ENCODE measurements at places on chromosomes 11 and 22. TPM values are rescaled to one million over a fixed set of nuclear protein-coding genes. Genes with fewer than 3 reads are reported as not detected.

- no peak for DNase-seq
- H3K27ac ChIP-seq: no peak overlapping the region
- no peaks in the 10 kb centered on the region for H3K4me1 ChIP-seq
- no peak overlapping the region for H3K4me3 ChIP-seq
- no peaks in the 10 kb centered on the region for H3K36me3 ChIP-seq
- H3K27me3 ChIP-seq: peaks cover 7% of the 10 kb centered on the region
Observed at GRCh38 chr11:83720675-83721074, 434.5 kb upstream of the CCDC90B start.

Gene HTR3B
- not detected for total RNA-seq

GRCh38 chr22:35754761-35755160, 37.1 kb downstream of the APOL5 start:
- H3K27ac ChIP-seq: no peak overlapping the region
- H3K36me3 ChIP-seq: peaks cover 51% of the 10 kb centered on the region
- DNase-seq: no peak
- no peak overlapping the region for H3K4me3 ChIP-seq
- H3K4me1 ChIP-seq: no peaks in the 10 kb centered on the region

DNA sequence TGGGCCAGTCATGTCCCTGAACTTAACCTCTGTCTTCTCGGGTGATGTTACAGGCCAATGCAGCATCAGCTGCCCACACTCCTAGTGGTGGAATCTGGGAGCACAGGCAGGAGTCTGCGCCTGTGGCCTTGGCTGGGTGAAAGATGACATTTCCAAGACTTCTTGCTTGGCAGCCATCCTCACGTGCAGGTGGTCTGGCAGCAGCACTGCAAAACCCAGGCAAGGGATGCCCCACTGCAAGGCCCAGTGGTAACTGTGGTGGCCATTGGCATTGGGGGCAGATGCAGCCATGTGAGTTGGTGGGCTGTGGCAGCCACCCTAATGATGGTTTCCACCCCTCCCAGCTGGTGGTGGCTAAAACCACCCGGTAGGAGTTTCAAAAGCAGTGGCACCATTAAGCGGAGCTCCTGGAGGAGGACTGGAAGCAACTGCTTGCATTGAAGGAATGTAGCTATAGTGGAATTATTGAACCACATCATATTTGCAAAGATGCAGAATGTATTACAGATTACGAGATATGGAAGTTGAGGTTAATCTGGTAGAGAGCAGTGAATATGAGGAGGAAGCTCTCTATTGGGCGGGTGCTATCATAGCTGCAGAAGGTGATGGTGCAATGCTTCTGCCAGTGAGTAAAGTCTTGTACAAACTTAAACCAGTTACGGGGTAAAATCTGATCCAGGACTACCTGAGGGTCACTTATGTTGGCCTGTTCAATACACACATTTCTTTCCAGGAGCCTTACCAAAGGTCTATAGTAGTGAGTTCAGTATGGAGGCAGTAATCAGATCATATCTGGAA, 120.7 kb upstream of the TOP3B start:
- H3K4me1 ChIP-seq: no peaks in the 10 kb centered on the region
- H3K27ac ChIP-seq: no peak overlapping the region
- H3K4me3 ChIP-seq: no peak overlapping the region
- DNase-seq: no peak
- H3K27me3 ChIP-seq: peaks cover 10% of the 10 kb centered on the region

Gene TMEM151A
- 2.0 TPM for total RNA-seq

DNA sequence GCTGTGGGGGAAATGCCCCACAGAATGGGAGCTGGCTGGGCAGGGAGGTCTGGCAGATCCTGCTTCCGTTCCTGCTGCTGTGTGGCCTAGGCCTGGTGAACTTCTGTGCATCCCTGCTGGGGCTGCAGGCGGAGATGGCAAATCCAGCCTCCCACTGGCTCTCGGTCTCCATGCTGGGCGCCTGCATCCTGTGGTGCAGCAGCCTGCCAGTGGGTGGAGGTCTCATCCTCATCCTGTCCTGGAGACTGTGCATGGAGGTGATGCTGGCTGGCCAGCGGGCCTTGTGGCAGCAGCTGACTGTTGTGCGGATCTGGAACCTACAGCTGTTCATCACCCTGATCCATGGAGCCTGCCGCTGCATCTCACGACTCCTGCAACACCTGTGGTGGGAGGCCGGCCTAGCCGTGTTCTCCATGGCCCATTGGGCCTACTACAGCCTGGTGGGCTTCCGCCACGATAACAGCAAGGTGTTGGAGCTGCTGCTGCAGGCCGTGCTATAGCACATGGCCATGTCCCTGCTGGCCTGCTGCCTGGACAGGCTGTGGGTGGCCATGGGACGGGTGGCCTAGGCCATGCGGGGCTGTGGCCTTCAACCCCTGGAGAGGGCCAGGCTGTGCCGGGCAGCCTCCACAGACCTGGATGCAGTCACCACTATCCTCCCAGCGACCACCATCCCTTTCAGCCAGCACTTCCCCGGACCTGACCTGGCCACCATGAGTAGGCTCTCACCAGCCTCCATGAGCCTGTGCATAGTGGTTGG, 8.8 kb upstream of the RPL3 start:
- no peak overlapping the region for H3K27ac ChIP-seq
- no peaks in the 10 kb centered on the region for H3K27me3 ChIP-seq
- DNase-seq: no peak
- H3K4me1 ChIP-seq: no peaks in the 10 kb centered on the region
- no peak overlapping the region for H3K4me3 ChIP-seq

Gene GSTT2B
- 4.9 TPM for total RNA-seq

Gene KRTAP5-7
- total RNA-seq: not detected

GRCh38 chr11:27041141-27041899, 705 bp downstream of the BBOX1 start:
- no peak overlapping the region for H3K4me3 ChIP-seq
- H3K27ac ChIP-seq: no peak overlapping the region
- no peaks in the 10 kb centered on the region for H3K36me3 ChIP-seq
- H3K4me1 ChIP-seq: no peaks in the 10 kb centered on the region

- H3K4me3 ChIP-seq: peak overlapping the region; percentile 16
- DNase-seq: peak; percentile 97
- H3K27ac ChIP-seq: peak overlapping the region; percentile 99
- H3K4me1 ChIP-seq: peaks cover 70% of the 10 kb centered on the region
Observed at GRCh38 chr22:46007848-46008261, 30.9 kb upstream of the WNT7B start.

DNA sequence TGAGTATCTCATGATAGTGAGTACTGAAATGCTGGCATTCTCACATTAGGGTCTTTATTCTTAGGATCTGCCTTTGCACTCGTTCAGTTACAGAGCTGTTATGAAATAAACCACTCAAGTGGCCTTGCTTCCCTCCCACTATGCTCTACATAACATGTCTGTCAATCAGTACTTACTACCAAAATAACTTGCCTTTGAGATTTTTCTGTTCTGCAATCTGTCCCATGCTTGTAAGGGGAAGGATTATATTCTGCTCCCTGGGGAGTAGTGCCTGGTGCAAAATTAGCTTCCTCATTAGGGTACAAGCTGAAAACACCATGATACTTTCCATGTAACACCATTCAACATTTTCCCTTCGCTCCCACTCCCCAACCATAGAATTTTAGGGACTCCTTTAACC, 1.9 kb upstream of the GRAP2 start:
- no peak overlapping the region for H3K27ac ChIP-seq
- no peaks in the 10 kb centered on the region for H3K36me3 ChIP-seq
- H3K4me1 ChIP-seq: no peaks in the 10 kb centered on the region
- no peak for DNase-seq

- DNase-seq: peak; percentile 37
- peak overlapping the region; percentile 78 for H3K27ac ChIP-seq
- peaks cover 41% of the 10 kb centered on the region for H3K4me1 ChIP-seq
- no peaks in the 10 kb centered on the region for H3K27me3 ChIP-seq
- no peaks in the 10 kb centered on the region for H3K36me3 ChIP-seq
- no peak overlapping the region for H3K4me3 ChIP-seq
Observed at GRCh38 chr11:34654483-34655334, 33.8 kb downstream of the EHF start.

DNA sequence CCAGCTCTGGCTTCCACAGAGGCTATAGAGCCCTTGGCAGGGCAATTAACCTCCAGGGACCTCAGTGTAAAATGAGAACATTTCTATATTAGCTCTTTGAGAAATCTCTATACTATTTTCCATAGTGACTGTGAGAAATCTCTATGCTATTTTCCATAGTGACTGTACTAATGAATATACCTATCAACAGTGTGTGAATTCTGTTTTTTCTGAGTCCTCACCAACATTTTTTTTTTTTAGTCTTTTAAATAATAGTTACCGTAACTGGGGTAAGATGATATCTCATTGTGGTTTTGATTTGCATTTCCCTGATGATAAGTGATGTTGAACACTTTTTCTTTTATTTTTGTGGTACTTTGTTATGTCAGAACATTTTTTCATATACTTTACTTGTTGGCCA, 7.0 kb upstream of the MTNR1B start:
- H3K27ac ChIP-seq: no peak overlapping the region
- no peaks in the 10 kb centered on the region for H3K4me1 ChIP-seq
- H3K4me3 ChIP-seq: no peak overlapping the region
- peak; percentile 74 for DNase-seq
- peaks cover 1% of the 10 kb centered on the region for H3K27me3 ChIP-seq
- no peaks in the 10 kb centered on the region for H3K36me3 ChIP-seq

- no peak overlapping the region for H3K4me3 ChIP-seq
- peaks cover 40% of the 10 kb centered on the region for H3K27me3 ChIP-seq
- peaks cover 2% of the 10 kb centered on the region for H3K4me1 ChIP-seq
Observed at GRCh38 chr11:114083391-114084252, 24.1 kb downstream of the ZBTB16 start.

GRCh38 chr11:117604336-117604995, 192.6 kb downstream of the DSCAML1 start:
- H3K4me1 ChIP-seq: no peaks in the 10 kb centered on the region
- H3K36me3 ChIP-seq: no peaks in the 10 kb centered on the region
- peaks cover 4% of the 10 kb centered on the region for H3K27me3 ChIP-seq

Gene MTNR1B
- not detected for total RNA-seq

Gene OR51I1
- not detected for total RNA-seq

Gene SLC7A4
- 0.93 TPM for total RNA-seq

GRCh38 chr11:60512651-60513225, 2.5 kb upstream of the MS4A13 start:
- no peaks in the 10 kb centered on the region for H3K36me3 ChIP-seq
- DNase-seq: no peak
- H3K27ac ChIP-seq: no peak overlapping the region
- H3K4me3 ChIP-seq: no peak overlapping the region
- no peaks in the 10 kb centered on the region for H3K27me3 ChIP-seq

DNA sequence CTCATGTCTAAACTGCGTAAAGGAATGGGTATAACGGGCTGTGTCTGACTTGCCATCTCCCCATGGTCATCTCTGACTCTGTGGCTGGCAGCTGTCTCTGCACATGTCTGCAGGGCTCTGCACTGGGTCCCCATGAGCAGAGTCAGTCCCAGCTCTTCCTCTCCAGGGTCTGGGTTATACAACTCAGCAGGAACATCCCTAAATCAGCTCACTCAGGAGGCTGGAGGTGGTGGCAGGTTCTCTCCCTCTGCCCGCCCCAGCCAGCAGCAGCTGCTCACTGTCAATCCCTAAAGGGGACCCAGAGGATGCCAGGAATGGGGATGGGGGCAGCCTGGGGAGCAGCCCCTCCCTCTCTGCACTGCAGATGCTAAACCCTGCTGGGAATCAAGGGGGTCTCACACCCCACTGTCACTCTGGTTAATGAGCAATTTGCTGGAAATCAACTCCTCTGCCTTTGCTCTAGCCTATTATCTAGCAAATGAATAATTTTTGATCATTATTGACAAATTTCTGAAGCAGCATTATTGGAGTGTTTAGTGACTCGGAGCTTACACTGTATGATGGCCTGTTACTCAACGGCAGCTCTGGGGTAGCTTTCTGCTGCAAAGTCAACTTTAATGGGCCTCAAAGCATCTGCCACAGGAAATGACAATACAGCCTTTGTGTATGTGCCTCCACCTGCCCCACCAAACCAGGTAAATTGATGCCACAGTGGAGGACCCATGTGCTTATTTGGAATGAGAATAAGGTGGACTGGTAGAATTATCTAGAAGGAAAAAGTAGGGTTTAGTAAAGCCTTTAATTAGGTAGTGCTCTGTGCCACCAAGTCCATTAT, 55.7 kb upstream of the SHANK2 start:
- H3K4me1 ChIP-seq: no peaks in the 10 kb centered on the region
- no peak for DNase-seq
- peaks cover 2% of the 10 kb centered on the region for H3K27me3 ChIP-seq

GRCh38 chr11:62140304-62141110, 16.7 kb downstream of the INCENP start:
- no peak overlapping the region for H3K27ac ChIP-seq
- H3K36me3 ChIP-seq: peaks cover 5% of the 10 kb centered on the region
- no peaks in the 10 kb centered on the region for H3K27me3 ChIP-seq
- no peak overlapping the region for H3K4me3 ChIP-seq
- no peak for DNase-seq
- no peaks in the 10 kb centered on the region for H3K4me1 ChIP-seq

DNA sequence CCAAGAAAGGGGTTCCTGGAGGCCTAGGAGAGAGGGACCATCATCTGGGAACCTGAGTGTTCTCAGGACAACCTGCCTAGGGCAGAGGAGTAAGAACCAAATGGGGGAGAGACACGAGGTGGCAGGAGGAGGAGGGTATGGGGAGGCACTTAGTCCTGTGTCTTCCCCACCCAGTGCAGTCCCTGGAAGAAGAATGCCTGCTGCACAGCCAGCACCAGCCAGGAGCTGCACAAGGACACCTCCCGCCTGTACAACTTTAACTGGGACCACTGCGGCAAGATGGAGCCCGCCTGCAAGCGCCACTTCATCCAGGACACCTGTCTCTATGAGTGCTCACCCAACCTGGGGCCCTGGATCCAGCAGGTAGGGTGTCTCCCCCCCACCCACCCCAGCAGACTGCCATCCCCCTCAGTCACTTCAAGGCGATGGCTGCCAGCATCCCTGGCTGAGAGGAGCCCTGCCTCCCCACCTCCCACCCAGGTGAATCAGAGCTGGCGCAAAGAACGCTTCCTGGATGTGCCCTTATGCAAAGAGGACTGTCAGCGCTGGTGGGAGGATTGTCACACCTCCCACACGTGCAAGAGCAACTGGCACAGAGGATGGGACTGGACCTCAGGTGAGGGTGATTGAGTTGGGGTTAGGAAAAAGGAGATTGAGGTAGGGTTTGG, 3.7 kb upstream of the INPPL1 start:
- no peak overlapping the region for H3K4me3 ChIP-seq
- H3K4me1 ChIP-seq: peaks cover 11% of the 10 kb centered on the region
- H3K36me3 ChIP-seq: no peaks in the 10 kb centered on the region
- no peak overlapping the region for H3K27ac ChIP-seq
- no peak for DNase-seq
- H3K27me3 ChIP-seq: peaks cover 9% of the 10 kb centered on the region

Gene C11orf65
- total RNA-seq: 0.77 TPM

DNA sequence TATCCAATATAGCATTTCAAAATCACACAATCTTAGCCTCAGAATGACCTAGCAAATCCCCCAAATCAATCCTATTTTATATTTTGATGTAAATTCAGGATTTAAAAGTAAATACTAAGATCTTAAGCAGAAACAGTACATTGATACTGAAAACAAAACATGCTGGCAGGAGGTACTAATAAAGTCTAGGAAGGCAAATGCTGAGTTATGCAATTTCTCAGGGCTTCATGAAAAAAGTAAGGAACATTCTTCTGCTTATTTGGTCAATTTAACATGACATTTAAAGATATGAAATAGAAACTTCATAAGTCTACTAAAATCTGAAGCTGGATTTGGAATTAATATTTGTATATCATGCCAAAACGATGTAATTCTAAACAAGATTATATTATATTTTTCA, 153.3 kb downstream of the SWAP70 start:
- no peaks in the 10 kb centered on the region for H3K27me3 ChIP-seq
- peaks cover 8% of the 10 kb centered on the region for H3K4me1 ChIP-seq
